Esophagus muscularis mucosa (tissue), 4 donors: ENCODE measurements at places on chromosomes 2 and 18. TPM values are rescaled to one million over a fixed set of nuclear protein-coding genes. Genes with fewer than 3 reads are reported as not detected.

DNA sequence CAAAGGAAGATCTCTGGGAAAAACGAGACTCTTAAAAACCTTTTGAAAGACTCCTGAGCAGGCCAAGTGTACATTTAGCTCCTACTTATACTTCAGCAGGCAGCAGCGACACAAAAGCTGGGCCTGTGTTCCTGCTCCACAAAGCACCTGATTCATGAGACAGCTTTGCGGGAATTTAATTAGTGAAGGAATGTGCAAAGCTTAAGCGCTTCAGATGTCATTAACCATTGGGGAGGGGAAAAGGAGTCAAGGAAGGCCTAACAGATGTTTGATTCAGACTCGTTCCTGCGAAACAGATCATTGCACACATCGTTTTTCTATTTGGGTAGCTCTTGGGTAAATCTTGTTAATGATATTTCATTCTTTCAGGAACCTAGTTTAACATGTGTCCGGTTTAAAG lies 125.9 kb downstream of the MAIP1 start:
- H3K36me3 ChIP-seq, result no peaks in the 10 kb centered on the region
- H3K4me1 ChIP-seq, result no peaks in the 10 kb centered on the region
- H3K4me3 ChIP-seq, result no peak overlapping the region

DNA sequence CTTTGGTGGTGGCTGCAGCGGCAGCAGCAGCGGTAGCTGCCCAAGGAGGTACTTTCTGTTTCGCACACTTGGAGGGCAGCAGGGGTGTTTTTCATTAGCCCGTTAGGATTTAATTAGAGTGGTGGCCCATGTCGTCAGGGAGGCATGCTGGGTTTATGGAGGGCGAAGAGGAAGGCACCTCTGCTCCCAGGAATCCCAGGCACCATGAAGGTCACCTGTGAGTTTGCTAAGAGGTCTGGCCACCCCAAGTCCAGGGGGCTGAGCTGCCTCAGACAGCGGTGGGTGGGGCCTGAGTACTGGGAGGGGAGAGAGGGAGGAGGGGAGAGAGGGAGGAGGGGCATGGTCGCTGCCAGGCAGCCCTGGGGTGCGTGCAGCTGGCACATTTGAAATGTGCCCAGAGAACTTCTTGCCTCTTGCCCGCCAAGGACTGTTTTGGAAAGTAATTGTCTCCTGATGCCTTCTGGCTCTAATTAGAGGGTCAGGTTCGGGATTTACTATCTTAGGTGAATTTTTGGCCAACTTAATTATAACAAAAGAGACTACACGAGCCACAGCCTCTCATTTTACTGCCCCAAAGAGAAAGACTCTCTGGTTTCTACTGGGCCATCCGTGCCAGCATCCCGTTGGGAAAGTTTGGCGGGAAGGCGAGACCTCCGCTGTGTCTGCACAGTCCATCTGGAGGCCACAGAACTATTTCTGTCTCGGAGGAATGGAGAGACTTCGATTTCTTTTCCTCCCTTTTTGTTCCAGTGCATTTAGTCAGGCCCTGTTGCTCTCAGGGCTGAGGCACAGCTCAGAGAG lies 62.0 kb downstream of the GLI2 start:
- no peaks in the 10 kb centered on the region for H3K27me3 ChIP-seq
- H3K4me3 ChIP-seq, result no peak overlapping the region
- DNase-seq, result no peak

DNA sequence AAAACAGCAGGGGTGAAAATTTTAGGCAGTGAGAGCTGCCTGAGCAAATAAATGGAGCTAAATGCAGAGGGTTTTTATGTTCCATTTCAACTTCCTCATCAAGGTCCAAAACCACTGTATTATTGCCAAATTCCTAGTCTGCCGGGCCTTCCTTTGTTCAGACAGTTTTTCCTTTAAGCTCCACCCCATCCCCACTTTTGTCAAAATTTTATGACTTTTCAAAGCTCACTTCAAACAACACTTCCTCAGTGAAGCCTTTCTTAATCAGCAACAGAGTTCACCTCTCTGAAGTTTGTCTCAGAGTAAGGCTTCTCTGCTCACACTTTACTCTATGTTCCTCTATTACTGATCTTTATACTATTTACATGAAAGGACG lies 81.3 kb downstream of the CERKL start:
- H3K27me3 ChIP-seq, result no peaks in the 10 kb centered on the region
- no peak overlapping the region for H3K27ac ChIP-seq
- no peak for DNase-seq
- H3K4me3 ChIP-seq, result no peak overlapping the region

DNA sequence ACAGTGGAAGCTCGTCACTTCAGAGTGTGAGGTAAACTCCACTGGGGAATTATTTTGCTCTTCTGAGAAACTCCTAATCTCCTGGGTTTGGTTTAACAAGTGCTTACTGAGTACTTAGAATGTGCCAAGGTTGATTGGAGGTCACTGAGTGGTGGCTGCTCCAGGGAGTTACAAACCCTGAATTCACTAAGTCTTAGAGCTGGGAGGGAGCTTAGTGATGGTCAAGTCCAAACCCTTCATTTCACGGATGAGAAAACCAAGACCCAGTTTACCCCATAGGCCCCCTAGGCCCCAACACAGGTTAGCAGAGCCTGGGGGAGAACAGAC lies 52.0 kb downstream of the SLC4A5 start:
- H3K27ac ChIP-seq, result no peak overlapping the region
- no peaks in the 10 kb centered on the region for H3K27me3 ChIP-seq
- no peaks in the 10 kb centered on the region for H3K36me3 ChIP-seq
- DNase-seq, result no peak
- H3K4me1 ChIP-seq, result no peaks in the 10 kb centered on the region

DNA sequence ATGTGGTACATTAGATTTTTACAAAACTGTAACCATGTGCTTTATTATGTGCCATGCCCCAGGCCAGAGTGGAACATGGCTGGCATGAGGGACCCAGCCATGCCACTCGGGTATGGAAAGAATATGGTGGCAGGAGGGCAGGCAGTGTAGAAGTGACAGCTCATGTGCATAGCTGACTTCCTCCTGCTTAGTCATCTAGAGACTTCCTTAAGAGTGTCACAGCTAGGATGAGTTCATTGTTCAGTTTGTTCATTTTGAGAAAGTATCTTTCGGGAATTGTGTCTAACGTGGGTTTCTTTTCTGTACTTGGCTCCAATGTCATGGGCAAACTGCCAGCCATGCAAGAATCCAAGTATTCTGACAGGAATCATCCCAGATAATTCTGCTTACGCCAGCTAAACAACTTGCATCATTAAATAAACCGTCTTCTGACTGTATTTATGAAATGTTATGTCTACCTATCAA lies 94.3 kb upstream of the ITGB6 start:
- peaks cover 56% of the 10 kb centered on the region for H3K4me1 ChIP-seq
- no peaks in the 10 kb centered on the region for H3K27me3 ChIP-seq
- peaks cover 25% of the 10 kb centered on the region for H3K36me3 ChIP-seq
- no peak for DNase-seq
- no peak overlapping the region for H3K4me3 ChIP-seq

- DNase-seq, result no peak
- no peaks in the 10 kb centered on the region for H3K36me3 ChIP-seq
- no peaks in the 10 kb centered on the region for H3K4me1 ChIP-seq
Observed at GRCh38 chr18:54607213-54608027, 16.4 kb downstream of the DYNAP start.

- DNase-seq, result no peak
- H3K27ac ChIP-seq, result no peak overlapping the region
- H3K4me3 ChIP-seq, result no peak overlapping the region
- H3K27me3 ChIP-seq, result no peaks in the 10 kb centered on the region
- no peaks in the 10 kb centered on the region for H3K36me3 ChIP-seq
Observed at GRCh38 chr2:137161250-137161649, 395.9 kb downstream of the THSD7B start.

DNA sequence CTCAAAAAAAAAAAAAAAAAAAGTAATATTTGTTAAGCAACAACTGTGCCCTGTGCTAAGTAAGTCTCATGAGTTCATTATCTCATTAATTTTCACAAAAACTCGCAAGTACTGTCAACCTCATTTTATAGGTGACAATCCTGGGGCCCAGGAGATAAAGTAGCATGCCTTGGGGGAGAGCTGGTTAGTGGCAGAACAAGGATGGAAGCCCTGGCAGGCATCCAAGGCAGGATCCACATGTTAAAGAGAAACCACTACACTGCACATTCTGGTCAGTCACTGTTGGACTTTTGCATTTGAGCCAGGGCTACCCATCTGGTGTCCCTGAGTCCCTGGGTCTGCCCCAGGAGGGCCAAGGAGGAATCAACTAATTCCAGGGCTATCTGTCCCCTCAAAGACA lies 54.6 kb downstream of the ZFP36L2 start:
- no peak overlapping the region for H3K27ac ChIP-seq
- H3K4me3 ChIP-seq, result no peak overlapping the region
- no peaks in the 10 kb centered on the region for H3K36me3 ChIP-seq
- no peaks in the 10 kb centered on the region for H3K27me3 ChIP-seq
- no peak for DNase-seq
- peaks cover 11% of the 10 kb centered on the region for H3K4me1 ChIP-seq

DNA sequence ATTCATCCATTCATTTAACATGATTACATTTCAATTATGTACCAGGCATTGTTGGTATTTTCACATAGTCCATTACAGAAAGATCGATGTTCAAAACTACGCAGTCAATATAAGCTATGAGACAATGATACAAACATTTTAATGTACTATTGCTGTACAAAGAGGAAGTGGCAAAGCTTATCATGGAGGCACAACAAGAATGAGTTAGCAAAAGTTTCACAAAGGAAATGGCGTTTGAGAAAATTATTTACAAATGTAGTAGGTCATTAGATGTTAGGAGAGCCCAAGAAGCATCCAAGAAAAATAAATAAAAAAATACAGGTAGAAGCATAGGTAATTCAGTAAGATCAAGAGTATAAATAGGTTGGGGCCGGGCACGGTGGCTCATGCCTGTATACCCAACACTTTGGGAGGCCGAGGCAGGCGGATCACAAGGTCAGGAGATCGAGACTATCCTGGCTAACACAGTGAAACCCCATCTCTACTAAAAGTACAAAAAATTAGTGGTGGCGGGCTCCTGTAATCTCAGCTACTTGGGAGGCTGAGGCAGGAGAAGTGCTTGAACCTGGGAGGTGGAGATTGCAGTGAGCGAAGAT lies 1730.8 kb upstream of the CELF4 start:
- no peaks in the 10 kb centered on the region for H3K4me1 ChIP-seq
- H3K36me3 ChIP-seq, result no peaks in the 10 kb centered on the region
- H3K27ac ChIP-seq, result no peak overlapping the region
- H3K27me3 ChIP-seq, result no peaks in the 10 kb centered on the region

DNA sequence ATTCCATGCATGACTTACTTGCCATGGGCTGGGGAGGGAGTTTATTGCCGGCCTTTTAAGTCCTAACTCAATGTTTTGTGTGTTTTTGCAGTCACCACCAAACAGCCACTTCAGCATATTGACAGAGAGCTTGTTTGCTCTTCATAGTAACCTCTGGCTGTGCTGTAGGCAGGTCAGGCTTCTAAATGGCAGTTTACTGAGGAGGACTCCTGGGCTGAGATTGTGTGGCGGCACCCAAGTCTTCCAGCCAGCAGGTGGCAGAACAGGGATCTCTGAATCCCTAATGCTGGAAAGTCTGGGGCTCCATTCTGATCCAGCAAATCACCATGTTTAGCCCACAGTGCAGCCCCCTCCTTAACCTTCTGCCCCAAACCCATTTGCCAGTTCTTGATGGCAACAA lies 121.2 kb downstream of the CAPN13 start:
- H3K4me3 ChIP-seq, result no peak overlapping the region
- DNase-seq, result peak; percentile 75
- no peaks in the 10 kb centered on the region for H3K36me3 ChIP-seq
- peak overlapping the region; percentile 66 for H3K27ac ChIP-seq
- peaks cover 27% of the 10 kb centered on the region for H3K4me1 ChIP-seq

GRCh38 chr2:111652038-111652437 lies 232.0 kb downstream of the ANAPC1 start:
- no peak overlapping the region for H3K4me3 ChIP-seq
- no peaks in the 10 kb centered on the region for H3K27me3 ChIP-seq
- H3K4me1 ChIP-seq, result no peaks in the 10 kb centered on the region
- no peak overlapping the region for H3K27ac ChIP-seq
- no peaks in the 10 kb centered on the region for H3K36me3 ChIP-seq

- H3K36me3 ChIP-seq, result no peaks in the 10 kb centered on the region
- H3K27ac ChIP-seq, result no peak overlapping the region
- no peaks in the 10 kb centered on the region for H3K27me3 ChIP-seq
- H3K4me3 ChIP-seq, result no peak overlapping the region
- no peak for DNase-seq
Observed at GRCh38 chr18:55694291-55694690, 106.3 kb upstream of the TCF4 start.

DNA sequence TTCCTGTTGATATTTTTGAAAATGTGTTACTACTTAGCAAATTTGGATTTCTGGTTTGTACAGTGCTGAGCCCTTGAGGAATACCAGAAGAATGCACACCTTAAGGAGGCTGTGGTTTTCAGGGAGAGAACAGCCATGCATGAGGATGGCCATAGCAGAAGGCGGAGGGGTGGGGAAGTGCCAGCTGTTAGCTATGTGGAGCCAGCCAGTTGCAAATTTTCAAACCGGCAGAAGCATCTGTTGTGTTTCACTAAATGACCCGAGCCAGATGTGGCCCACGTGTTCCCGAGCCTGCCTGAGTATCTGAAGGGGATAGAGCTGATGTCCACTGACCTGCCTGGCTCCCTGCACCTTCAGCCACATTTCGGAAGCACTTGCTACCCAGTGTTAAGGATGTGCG lies 16.4 kb upstream of the RBM44 start:
- H3K27ac ChIP-seq, result no peak overlapping the region
- H3K36me3 ChIP-seq, result peaks cover 56% of the 10 kb centered on the region
- H3K4me3 ChIP-seq, result no peak overlapping the region

TMEM127 gene
- total RNA-seq, result 66.0 TPM

CCDC85A gene
- 5.8 TPM for total RNA-seq

RAB3GAP1 gene
- total RNA-seq, result 61.3 TPM

OR6B2 gene
- not detected for total RNA-seq

PPM1G gene
- total RNA-seq, result 46.1 TPM
